Activated T-helper 1 cell treated with anti-CD3 and anti-CD28 coated beads, Interleukin-2, amount 50 U/mL, for 16 hours (primary cell): ENCODE measurements at places on chromosomes 4 and X.

DNA sequence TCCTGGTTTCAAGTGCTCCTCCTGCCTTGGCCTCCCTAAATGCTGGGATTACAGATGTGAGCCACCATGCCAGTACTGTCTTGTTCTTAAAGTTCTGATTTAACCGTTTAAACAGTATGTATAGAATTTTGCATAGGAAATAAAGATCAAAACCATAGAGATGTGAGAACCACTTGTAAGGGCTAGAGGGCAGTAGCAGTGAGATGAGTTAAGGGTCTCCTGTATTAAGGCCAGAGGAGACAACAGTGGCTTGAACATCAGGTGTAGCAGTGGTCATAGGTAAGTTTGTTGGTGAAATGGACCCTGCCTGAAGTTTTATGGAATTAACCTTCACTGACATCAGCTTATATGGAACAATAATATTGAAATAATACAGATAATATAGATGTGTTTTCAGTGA is 155.7 kb downstream of the SLC4A4 start:
- no peak for DNase-seq

- no peak for DNase-seq
Observed at GRCh38 chrX:69038816-69039215, 126.4 kb downstream of the PJA1 start.

DNA sequence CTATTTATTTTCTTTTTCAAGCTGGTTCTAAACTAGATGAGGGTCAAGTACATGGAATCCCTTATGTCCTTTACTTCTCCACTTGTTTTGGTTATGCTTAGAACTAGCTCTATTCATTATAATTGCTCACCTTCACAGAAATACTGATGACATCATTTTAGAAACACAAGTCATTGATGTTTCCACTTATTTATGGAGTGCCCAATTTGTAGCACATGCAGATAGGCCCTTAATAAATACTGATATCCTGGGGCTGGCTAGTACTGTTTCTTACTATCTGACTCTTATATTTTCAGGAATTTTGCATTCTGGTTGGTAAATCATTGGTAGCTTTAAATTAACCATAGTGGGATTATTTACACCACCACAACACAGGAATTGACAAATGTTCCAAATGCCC is 112.2 kb downstream of the NAA11 start:
- no peak for DNase-seq

GRCh38 chr4:40409835-40410234 is 74.7 kb downstream of the CHRNA9 start:
- DNase-seq = no peak

DNA sequence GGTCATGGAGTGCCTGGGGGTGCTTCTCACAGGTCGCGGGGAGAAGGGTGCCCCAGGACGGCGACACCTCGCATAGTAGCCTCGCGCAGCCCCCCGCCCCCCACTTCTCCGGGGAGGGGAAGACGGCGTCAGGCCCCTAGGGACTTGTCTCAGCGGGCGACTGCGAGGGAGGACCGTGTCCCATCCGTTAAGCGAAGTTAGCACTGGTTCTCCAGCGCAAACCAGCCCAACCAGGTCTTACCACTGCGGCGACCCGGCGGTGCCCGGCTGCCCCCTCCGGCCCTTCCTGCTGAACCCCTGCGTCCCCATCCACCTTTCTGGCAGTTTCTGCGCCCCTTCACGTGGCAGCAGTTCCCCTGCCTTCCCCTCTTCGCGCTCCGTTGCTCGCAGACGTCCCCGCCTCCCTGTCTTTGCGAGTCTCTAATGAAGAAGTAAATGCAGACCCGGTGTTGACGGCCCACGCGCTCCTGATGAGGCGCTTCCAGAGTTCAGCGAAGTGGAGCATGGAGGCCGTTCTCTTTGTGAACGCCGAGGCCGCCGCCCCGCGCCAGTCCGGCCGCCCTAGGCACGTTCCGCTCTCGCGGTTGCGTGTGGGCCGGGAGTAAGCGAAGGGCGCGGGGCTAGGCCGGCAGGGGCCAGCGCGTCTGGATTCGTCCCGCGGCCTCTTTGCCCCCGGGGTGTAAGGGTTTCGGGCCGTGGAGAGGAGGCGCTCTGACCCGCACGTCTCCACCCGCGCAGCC is 3.0 kb downstream of the SLIT2 start:
- DNase-seq = no peak

- DNase-seq = no peak
Observed at GRCh38 chr4:83609365-83609764, 73.5 kb downstream of the GPAT3 start.
